ENCODE measurements at places on chromosomes 3 and 15.

- DNase-seq, result no peak
These were observed 74.7 kb downstream of the MAGI1 start for GRCh38 chr3:65963787-65964677.

GRCh38 chr15:54517366-54517765 lies 539.1 kb downstream of the UNC13C start:
- no peak for DNase-seq

DNA sequence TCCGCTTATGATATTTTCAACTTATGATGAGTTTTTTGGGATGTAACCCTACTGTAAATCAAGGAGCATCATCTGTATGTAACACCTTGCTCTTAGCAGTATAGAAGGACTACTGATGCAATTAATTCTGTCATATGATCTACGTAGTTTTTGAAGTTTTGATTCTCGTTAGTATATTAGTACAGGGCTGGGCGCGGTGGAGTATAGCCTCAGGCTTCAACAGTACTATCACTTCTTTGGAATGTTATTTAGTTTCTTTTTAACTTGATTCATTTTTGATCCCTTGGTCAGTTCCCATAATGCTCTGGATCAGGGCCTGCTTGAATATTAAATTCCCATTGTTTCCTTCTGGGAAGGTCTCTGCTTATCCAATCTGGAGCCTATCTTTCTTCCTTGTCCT lies 23.9 kb upstream of the AP4E1 start:
- DNase-seq, result no peak

GRCh38 chr3:113684271-113684819 lies 12.1 kb downstream of the USF3 start:
- peak; percentile 16 for DNase-seq

DNA sequence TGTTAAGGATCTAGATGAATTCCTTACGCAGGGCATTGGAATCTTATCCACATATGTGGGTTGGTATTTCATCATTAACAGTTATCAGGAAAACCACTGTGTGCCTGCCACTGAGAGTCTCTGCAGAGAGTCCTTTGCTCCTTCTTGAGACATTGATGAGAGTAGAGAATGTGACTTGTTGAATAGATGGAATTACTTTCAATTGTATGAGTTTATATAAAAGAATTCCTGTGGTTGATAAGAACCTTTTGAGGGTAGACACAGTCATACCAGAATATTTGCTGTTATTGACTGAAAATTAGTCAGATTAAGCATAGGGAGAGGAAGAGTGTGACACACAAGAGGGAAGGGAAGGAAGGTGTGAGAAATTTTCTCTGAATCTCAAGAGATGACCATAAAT lies 30.8 kb downstream of the ARHGEF26 start:
- no peak for DNase-seq

DNA sequence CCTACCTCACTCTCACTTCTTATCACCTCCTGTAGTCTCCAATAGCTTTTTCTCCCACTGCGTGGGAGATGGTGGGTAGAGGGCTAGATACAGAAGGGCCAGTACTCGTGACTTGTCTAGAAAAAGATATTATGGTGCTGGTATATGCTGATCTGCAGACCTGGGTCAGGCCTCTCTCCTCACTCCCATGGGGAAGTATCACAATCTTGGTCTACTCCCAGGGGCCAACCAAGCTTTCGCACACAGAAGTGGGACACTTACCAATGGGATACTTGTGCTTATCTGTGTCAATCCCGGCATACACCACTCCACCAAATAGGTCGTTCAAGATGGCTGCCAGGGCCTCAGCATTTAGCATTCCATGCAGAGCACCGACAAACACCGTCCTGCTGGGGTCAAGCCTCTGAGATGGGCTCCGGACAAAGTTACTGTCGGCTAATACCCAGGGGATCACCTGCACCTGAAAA lies 9.0 kb upstream of the RPS17 start:
- no peak for DNase-seq

GRCh38 chr15:62883938-62884479 lies 158.5 kb upstream of the TPM1 start:
- no peak for DNase-seq

All from AML-193 (cell line).